Head of caudate nucleus (tissue), 42 donors: ENCODE measurements at places on chromosomes 6 and 20.
A peak's percentile ranks its signal among the peaks of the same experiment; 100 is the strongest.

GRCh38 chr6:157569543-157569942 is 188.6 kb downstream of the ZDHHC14 start:
- DNase-seq: no peak

DNA sequence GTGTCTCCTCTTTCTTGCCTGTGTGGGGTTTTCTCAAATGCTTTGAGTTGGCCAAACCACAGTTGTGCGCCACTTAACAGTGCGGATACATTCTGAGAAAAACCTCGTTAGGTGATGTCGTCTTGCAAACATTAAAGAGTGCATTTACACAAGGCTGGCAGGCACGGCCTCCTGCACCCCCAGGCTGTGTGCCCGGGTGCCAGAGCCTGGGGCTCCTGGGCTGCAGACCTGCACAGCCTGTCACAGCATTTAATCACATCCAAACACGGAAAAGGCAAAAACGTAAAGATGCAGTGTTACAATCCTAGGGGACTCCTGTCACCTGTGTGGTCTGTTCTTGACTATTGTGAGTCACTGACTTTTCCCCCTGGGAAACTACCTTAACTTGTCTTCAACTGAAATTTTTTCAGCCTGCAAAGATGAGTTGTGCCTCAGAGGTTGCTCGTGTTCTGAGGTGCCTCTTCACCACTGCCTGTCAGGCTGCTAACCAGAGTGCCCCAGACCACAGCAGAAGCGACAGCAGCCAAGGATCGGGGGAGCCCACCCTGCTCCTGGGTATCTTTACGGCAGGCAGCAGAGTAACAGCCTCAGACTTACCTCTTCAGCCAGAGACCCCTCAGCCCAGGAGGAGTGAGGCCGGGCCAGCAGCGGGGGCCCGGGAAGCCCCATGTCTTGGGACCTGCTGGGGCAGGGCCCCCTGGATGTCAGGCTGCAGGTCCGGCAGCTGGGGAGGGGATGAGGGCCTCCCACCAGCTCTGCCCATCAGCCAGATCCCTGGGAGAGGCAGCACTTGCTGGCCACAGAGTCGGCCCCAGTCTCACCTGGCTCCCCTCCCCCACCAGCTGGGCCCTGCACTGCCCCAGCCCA is 683 bp upstream of the C20orf204 start:
- no peak for DNase-seq

- DNase-seq: no peak
Observed at GRCh38 chr20:37471741-37472235, 49.3 kb upstream of the NNAT start.

- DNase-seq: no peak
Observed at GRCh38 chr6:2507521-2508037, 243.1 kb downstream of the MYLK4 start.

DNA sequence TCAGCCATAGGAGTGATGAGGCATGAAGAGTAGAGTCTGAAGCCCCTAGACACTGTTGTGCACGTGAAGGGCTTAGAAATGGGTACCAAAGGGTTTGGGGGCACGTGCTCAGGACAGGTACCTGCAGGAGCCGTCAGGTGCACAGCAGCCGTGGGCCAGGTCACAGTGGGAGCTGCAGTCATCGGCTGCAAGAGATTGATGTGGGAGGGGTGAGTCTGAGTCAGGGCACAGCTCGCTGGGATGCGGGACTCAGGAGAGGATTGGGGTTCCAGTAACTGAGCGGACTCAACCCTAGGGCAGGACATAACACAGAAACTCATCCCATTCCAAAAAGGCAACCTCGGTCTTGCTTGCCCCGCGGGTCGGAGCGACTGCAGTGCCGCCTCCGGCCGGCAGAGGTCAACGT is 1.1 kb downstream of the DLK2 start:
- no peak for DNase-seq

GRCh38 chr20:25160897-25161296 is 34.6 kb upstream of the ENTPD6 start:
- no peak for DNase-seq

GRCh38 chr6:47075741-47076421 is 33.7 kb upstream of the ADGRF1 start:
- peak; percentile 7 for DNase-seq

DNA sequence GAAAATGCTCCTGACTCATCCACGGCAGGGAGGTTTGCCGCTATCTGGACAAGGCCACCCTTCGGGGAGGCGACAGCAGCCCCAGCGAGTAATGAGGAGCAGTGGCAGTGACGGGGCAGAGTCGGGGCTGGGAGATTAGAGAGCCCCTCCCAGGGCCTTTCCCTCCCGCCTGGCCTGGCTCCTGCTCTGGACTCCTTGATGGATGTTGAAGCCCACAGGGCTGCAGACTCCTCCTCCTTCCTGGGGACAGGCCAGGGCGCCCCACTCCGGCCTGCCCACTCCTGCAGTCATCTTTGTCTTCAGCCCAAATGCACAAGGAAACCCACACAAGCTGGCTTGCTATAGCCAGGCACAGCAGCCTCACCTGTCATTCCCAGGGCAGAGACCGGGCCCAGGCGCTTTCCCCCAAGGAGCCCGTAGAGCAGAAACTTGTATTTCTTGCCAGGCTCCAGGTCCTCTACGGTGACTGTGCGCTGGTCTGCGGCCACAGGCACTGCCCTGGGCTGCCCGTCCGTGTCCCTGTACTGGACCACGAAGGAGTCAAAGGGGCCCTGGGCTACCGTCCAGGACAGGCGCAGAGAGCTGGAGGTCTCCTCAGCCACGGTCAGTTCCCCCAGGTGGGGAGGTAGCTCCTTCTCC is 7.7 kb downstream of the CYP21A2 start:
- DNase-seq: no peak

GRCh38 chr6:168136001-168136400 is 57.0 kb upstream of the FRMD1 start:
- DNase-seq: no peak

- no peak for DNase-seq
Observed at GRCh38 chr6:50270415-50270814, 220.7 kb upstream of the DEFB112 start.

GRCh38 chr6:126537061-126537816 is 197.3 kb downstream of the CENPW start:
- no peak for DNase-seq

DNA sequence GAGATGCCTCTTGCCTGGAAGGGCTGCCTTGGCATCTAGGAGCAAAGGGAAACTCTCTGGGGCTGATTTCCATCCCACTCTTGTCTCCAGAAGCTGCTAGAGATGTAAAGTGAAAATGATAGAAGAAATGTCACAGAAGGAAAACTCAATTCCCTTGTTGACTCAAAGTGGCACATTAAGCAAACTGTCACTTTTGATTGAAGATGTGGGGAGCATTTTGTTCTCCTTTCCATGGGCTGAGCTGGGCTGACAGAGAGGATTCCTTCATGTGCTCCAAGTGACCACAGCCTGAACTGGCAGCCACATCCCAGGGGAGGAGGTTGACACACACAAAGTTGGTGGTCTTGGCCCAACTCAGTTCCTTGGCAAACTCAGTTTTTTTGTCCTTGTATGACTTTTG is 9.8 kb downstream of the GPR31 start:
- DNase-seq: no peak

DNA sequence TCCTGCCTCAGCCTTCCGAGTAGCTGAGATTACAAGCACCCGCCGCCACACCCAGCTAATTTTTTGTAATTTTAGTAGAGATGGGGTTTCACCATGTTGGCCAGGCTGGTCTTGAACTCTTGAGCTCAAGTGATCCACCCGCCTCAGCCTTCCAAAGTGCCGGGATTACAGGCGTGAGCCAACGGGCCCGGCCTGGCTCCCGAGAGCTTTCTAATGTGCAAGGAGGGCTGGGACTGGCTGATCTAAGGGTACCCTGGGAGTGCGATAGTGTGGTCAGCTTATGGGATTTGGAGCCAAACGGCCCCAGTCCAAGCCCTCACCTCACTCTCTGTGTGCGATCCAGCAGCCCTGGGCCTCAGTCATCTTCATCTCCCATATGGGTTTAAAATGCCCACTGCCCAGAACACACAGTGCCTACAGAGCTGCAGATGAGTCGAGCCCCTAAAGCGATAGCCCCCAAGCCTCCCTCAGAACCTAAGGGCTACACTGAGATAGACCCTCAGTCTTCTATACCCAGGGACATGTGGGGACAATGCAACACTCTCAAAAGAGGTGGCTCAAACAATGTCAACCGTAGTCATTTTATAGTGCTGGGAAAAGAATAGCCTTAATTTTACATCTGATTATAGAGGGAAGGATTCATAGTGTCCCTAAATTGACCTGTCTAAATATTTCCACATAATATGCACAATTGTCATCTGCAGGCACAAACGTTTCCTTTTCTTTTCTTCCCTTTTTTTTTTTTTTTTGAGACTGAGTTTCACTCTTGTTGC is 50.1 kb downstream of the SSR1 start:
- no peak for DNase-seq

DNA sequence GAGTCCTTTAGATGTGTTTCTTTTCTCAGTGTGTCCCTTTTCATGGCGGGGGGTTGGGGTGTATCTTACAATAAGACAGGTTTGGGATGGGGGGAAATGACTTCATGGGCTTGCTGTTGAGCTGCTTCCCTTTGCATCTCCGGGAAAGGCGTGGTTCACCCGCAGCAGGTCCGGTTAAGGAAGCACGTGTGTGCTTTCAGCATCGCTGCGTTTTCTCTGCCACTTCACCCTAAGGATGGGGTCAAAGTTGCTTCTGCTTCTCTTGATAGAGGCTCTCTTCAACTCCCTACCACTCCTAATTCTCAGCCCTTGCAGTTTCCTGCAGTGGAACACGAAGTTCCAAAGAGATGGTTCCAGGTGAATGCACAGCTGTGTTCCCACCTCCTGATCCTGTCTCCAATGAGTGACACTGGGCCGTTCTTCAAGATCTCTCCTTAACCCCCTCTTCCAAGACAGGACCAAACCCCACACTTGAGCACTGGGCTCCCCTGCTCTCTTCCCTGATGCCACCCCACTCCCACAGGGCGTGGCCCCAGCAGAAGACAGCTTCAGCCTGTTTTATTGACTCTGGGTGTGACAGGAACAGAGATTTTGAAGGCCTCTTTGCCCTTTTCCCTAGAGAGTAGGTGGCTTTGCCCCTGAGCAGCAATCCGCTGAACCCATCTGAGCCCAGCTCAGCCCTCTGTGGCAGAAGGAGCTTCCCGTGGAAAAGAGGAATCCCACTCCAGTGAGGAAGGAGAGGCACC is 85.2 kb downstream of the PLEKHG1 start:
- no peak for DNase-seq

- DNase-seq: no peak
Observed at GRCh38 chr6:23418095-23418494, 707.9 kb upstream of the NRSN1 start.

- no peak for DNase-seq
Observed at GRCh38 chr6:54285595-54285994, 22.6 kb upstream of the TINAG start.

GRCh38 chr6:12339022-12339421 is 48.9 kb downstream of the EDN1 start:
- DNase-seq: no peak

DNA sequence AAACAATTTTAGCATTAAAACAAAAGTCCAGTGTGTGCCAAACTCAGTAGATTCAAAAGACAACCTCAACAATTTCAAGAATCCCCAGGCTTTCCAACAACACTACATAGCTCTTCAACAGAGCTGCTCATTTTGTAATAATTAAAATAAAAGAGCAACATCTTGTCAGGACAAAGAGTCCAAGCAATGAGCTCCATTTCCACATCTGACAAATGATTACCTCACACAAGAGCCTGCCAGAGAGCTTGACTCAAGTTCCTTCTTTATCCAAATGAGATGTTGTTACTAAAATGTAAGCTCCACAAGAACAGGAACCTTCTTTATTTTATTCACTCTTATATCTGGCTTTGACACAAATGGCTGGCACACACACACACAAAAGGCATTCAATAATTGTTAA is 449.8 kb downstream of the HACE1 start:
- DNase-seq: no peak

DNA sequence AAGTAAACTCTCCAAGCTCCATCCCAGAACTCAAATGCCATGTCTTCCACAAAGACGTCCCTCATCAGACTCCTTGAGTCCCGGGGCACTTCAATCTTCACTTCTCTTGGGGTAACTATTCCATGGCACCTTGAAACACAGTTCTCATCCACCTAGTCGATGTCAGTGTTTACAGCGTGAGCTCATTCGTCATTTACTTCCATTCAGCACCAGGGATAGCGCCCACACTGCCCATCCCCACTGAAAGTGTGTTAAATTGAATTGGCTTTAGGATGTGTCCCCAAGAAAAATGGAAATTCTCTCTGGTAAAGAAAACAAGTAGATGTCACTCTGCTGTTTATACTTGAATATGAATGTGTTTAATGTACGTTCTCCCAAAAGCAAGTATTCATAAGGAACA is 31.3 kb downstream of the KCNK15 start:
- DNase-seq: no peak

DNA sequence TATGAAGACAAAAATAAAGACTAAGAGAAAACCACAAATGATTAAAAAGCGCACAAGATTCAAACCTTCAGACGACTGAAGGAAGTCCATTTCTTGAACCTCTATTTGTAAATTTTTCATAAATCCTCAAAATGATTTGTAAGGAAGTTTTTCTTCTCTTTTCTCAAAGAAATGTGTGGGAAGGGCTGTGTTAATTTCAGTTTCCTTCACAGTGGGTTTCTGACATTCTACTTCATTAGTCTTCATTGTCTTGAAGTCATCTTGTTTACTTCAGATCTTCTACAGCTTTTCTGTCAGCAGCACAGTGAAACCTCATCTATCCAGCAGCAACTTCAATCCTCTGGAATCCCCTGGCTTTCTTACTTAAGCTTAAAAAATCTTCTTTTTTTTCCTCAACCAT is 87.6 kb upstream of the MYLIP start:
- no peak for DNase-seq

GRCh38 chr6:19906171-19906570 is 69.0 kb downstream of the ID4 start:
- DNase-seq: no peak

GRCh38 chr6:155708100-155708499 is 252.5 kb upstream of the NOX3 start:
- DNase-seq: no peak

DNA sequence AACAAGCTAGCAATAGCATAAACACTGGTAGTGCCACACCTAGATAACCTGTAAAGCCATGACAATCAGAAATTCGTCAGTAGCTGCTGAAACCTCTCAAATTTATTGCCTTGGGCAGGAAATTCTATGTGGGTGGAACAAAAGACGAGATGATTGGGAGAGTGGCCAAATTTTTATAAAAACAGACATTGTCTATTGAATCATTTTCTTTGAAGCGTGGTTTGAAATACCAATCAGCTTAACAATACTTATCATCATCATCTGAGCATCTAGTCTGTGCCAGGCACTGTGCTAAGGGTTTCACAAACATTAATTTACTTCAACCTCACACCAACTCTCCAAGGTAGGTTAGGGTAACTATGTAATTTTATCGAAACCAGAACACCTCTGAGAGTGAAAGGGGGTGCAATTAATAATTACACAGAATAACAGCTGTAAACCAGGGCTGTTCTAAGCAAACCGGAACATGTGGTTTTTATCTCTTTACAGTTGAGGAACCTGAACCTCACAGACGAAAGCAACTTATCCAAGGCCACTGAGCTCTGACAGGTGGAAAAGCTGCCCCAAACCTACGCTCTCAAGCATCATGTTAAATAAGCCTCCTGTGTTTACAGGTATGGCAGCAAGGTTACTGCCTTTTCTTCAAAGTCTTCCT is 43.4 kb downstream of the NHSL1 start:
- no peak for DNase-seq

GRCh38 chr20:6702144-6702543 is 65.3 kb upstream of the BMP2 start:
- DNase-seq: no peak

GRCh38 chr20:1654996-1655395 is 2.6 kb downstream of the SIRPG start:
- no peak for DNase-seq
